ENCODE measurements at places on chromosomes 16 and 17. TPM values are rescaled to one million over a fixed set of nuclear protein-coding genes. Genes with fewer than 3 reads are reported as not detected.

The OTOP3 gene
- total RNA-seq: not detected

The KCNJ16 gene
- not detected for total RNA-seq

The OR2C1 gene
- total RNA-seq: not detected

The PIGL gene
- total RNA-seq: 11.8 TPM

The ZMYND15 gene
- not detected for total RNA-seq

The IGFBP4 gene
- total RNA-seq: 189 TPM

The KPNA2 gene
- total RNA-seq: 89.0 TPM

The TRIM16 gene
- total RNA-seq: 41.5 TPM

The TP53TG3 gene
- not detected for total RNA-seq

The CSH2 gene
- total RNA-seq: not detected

- no peak for DNase-seq
Measured at GRCh38 chr16:53755026-53755910, 51.3 kb downstream of the FTO start.

GRCh38 chr16:86631444-86631843, 53.1 kb downstream of the FOXL1 start:
- DNase-seq: no peak

DNA sequence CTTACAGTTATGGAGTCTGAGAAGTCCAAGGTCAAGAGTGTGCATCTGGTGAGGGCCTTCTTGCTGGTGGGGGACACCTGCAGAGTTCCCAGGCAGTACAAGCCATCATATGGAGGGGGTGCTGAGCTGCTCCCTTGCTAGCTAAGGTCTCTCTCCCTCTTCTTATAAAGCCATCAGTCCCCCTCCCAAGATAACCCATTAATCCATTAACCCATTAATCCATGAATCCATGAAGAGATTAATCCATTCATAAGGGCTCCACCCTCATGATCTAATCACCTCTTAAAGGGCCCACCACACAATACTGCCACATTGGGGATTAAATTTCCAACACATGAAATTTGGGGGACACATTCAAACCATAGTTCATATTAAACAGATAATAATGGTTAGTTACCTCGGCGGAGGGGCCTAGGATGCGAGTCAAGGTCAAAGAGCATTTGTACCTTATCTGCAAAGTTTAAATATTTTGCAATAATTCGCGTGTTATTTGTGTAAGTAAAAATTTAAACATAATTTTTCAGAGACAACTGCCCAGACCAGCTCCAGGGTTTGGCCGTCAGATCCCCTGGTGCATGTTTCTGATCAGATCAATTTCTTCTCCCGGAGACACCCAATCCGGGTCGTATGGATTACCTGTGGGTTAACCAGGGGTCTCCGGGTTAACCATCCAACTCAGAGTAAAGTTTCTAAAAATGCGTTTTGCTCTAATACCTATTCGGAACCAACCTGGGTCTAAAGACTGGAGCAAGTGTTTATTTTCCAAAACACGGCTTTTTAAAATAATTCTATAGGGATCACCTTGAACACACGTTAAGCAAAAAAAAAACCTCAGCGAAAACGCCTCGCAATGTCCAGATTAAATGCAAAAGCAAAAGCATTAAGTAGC, 740 bp upstream of the POLR3E start:
- no peak for DNase-seq

DNA sequence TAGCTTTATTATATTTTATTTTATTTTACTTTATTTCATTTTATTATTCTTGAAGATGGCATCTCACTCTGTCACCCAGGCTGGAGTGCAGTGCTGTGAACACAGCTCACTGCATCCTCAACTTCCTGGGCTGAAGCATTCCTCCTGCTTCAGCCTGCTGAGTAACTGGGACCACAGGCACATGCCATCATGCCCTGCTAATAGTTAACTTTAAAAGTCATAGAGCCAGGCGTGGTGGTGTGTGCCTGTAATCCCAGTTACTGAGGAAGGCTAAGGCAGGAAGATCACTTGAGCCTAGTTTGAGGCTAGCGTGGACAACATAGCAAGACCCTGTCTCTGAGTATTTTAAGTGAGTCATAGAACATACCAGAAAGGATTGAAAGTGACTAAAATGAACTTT, 38.7 kb downstream of the ESRP2 start:
- DNase-seq: no peak

- no peak for DNase-seq
Measured at GRCh38 chr16:75231570-75231969, 12.8 kb downstream of the CTRB1 start.

- DNase-seq: no peak
Measured at GRCh38 chr16:68792465-68793324, 50.6 kb upstream of the TANGO6 start.

GRCh38 chr16:85903559-85903958, 4.6 kb downstream of the IRF8 start:
- DNase-seq: no peak

GRCh38 chr17:81025741-81026129, 9.2 kb upstream of the BAIAP2 start:
- no peak for DNase-seq

- DNase-seq: no peak
Measured at GRCh38 chr16:14307527-14308367, 236.6 kb downstream of the MRTFB start.

- peak; percentile 96 for DNase-seq
Measured at GRCh38 chr17:28807925-28808634, 34.5 kb downstream of the FAM222B start.

DNA sequence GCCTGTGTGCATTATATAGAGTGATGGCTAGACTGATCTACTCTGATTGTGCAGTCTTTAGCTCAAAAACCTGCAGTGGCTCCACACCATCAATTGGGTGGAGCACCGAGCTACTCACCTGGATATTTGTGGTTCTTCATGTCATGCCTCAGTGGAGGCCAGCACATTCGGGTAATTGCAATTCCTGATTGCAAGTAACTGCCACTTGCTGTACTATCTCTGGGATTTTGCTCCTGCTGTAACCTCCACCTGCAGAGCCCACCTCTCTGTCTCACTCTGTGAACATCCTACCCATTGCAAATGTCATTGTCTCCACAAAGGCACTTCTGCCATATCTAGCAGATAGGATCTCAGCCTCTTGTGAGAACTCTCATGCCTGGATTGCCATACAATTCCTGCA, 1.7 kb upstream of the CCL1 start:
- DNase-seq: no peak

DNA sequence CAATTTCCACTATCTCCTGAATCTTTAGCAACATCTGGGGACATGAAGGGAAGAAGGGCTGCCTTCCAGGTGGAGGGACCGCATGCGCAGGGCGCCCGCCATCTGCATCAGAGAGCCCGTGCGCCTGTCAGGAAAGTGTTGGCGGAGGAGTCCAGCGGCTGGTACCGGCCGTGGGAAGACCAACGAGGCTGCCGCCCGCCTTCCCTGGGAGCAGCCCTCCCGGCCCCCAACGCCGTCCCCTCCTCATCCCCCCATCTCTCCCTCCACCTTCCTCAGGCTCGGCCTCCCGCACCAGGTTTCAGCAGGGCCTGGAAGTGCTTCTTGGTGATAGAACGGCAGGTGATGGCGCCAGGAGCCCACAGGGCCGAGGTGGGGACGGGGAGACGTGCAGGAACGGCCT, 8.8 kb downstream of the CLCN7 start:
- no peak for DNase-seq

- peak; percentile 77 for DNase-seq
Measured at GRCh38 chr16:69123910-69124309, 8.5 kb downstream of the CHTF8 start.

- DNase-seq: no peak
Measured at GRCh38 chr17:330993-331701, 21.5 kb downstream of the RPH3AL start.

DNA sequence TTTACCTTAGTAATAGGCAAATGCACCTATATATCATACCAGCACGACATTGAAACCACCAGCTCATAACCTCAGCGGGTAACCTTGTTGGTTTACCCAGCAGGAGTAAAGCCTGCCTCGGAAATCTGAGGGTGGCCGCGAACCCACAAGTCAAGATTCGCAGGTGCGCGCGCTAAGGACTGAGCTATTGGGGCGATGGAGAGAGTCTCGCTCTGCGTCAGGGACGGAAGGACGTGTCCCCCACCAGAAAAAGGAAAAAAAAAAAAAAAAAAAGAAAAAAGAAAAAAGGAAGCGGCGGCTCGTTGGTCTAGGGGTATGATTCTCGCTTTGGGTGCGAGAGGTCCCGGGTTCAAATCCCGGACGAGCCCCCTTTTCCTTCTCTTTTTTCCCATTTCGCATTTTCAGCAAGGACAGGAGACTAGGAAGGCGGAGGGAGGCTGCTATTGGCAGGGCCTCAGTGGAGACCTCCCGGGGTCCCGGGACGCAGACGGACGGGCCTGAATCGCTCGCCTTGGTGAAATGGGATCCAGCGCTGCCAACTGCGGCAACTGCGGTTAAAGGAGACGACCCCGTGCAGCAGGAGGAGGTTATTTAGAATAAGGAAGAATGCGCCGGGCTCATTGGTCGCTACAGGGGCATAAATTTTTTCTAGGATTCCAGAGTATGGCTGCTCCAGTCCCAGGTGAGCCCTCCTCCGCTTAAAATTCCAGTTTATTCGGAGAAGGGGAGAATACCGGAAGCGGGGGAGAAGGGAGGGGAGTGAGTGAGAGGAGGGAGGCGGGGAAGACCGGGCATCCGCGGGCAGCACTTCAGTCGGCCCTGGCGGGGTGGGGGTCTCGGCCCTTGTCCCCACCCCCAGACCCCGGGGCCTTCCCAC, at the start of gene OR1F1:
Gene OR1F1 (plus strand): TSS at position 407 of the 877 bp plus-strand sequence.
- DNase-seq: no peak

DNA sequence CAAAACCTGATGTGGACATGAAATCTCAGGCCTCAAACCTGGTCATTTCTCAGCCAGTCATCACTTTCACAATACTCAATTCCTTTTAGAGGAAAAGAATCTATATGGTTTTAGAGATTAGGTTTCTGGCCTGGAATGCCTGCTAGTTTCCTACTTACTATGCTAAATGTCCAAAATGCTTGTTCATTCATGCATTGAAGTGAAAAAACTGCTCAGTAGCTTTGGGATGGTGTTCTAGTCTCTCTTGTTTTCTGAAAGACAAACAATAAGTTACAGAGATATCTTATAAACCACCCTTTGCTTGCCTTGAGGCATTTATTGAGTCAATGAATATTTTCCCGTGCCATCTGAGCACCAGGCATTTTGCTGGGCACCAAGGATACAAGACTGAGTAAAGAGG, 1146.5 kb upstream of the GOT2 start:
- DNase-seq: no peak

DNA sequence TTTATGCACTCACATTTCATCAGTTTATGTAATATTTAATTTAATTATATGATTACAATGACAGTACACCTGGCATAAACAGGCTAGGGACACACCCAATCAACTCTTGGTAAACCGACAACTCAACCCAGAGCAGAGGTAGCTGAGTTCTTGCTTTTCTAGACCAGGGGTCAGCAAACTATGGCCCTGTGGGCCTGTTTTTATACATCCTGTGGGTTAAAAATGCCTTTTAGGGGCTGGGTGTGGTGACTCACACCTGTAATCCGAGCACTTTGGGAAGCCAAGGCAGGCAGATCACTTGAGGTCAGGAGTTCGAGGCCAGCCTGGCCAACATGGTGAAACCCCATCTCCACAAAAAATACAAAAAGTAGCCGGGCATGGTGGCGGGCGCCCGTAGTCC, 99.2 kb upstream of the TMEM97 start:
- DNase-seq: no peak

GRCh38 chr17:50101346-50102163, 6.4 kb downstream of the PDK2 start:
- DNase-seq: no peak

- DNase-seq: peak; percentile 86
Measured at GRCh38 chr16:30698139-30698815, 694 bp upstream of the SRCAP start.

DNA sequence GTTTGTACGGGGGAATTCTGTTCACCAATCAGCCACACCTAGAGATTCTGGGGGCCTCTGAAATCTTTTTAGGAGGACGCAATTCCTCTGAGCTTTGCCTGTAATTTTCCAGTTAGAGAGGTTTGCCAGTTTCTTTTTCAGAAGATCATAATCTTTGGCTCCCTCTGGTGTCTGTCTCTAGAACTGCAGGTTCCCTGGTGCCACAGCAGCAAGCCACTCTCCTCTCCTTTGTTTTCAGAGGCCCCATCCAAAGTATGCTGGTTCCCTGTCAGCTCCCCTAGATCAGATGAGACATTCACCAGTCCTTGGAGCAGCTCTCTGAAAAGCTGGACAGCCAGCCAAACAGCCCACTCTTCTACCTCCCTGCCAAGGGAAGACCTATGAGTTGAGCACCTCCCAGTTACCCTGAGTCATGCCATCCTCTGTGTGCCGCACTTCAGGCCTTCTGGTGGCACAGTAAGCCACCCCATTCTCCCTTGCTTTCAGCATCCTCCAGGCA, 36.1 kb downstream of the RNF112 start:
- peak; percentile 71 for DNase-seq

GRCh38 chr16:26976873-26977272, 89.9 kb upstream of the C16orf82 start:
- DNase-seq: no peak

DNA sequence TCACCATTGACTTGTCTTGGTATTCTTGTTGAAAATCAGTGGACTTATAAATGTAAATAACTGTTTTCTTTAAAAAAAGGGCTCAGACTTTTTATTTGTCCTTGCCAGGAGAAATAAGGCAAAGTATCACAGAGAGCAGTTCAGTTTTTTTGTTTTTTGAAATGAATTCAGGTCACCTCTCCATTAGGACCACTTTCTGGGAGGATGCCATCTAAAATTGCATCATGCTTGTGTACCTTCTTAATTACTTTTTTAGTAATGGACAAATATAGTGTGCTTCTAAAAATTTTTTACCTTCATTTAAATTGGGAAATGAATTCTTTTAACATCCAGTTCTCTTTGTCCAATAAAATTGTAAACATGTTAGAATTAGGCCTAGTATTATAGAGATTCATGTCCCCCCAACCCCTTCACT, 210.0 kb downstream of the BCAS3 start:
- DNase-seq: no peak

DNA sequence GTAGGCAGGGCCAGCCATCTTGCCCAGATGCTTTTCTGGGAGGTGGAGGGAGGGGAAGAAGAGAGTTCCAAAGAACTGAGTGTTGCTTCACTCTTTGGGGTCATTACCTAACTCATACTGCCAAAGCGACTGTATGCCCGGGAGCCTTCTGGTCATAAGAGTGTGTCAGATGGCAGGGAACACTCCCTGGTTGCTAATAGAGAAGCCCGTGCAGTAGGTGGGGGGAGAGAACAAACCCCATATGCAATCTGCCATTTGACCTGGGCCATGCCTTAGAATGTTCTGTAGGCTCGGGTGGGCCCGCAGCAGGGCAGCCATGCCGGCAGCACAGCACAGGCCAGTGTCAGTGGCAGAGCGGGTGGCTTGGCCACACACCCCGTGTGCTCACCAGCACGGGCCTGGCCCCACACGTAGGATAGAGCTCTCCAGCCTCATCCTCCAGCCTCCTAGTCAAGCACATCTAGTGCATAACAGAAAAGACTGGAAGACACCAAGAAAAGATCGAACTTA, 120.5 kb downstream of the SOCS1 start:
- no peak for DNase-seq

GRCh38 chr17:82678265-82678891, 20.1 kb downstream of the RAB40B start:
- DNase-seq: no peak

DNA sequence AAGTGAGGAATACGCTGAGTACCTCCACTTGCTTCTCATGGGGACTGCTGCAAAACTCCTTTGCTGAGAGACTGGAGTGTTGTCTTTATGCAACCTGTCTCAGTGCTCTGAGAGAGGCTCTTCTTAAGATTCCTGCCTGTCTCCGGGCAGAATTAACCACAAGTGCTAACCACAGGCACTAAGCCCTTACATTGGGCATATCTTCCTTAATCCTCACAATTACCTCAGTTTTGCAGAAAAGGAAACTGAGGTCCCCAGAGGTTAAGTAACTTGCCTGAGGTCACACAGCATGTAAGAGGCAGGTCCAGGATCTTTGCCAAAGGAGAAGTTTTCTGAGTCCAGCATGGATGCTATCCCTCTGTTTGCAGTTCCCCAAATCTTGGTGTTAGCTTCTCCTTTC, 86.0 kb downstream of the GP2 start:
- no peak for DNase-seq

Measured in dermis microvascular lymphatic vessel endothelial cell (primary cell).